ENCODE measurements at places on chromosomes 2 and 18.

DNA sequence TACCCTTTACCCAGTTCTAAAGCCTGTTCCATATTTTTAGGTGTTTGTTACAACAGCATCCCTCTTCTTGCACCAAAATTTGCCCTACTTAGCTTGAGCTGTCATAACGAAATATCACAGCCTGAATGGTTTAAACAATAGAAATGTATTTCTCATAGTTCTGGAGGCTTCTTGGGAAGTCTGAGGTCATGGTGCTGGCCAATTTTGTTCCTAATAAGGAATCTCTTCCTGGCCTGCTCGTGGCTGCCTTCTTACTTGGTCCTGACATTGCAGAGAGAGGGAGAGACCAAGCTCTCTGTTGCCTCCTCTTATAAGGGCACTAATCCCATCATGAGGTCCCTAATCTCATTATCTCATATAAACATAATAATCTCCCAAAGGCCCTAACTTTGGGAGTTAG, 267.8 kb downstream of the PID1 start:
- no peaks in the 10 kb centered on the region for H3K36me3 ChIP-seq
- no peak for DNase-seq
- H3K4me3 ChIP-seq = no peak overlapping the region

DNA sequence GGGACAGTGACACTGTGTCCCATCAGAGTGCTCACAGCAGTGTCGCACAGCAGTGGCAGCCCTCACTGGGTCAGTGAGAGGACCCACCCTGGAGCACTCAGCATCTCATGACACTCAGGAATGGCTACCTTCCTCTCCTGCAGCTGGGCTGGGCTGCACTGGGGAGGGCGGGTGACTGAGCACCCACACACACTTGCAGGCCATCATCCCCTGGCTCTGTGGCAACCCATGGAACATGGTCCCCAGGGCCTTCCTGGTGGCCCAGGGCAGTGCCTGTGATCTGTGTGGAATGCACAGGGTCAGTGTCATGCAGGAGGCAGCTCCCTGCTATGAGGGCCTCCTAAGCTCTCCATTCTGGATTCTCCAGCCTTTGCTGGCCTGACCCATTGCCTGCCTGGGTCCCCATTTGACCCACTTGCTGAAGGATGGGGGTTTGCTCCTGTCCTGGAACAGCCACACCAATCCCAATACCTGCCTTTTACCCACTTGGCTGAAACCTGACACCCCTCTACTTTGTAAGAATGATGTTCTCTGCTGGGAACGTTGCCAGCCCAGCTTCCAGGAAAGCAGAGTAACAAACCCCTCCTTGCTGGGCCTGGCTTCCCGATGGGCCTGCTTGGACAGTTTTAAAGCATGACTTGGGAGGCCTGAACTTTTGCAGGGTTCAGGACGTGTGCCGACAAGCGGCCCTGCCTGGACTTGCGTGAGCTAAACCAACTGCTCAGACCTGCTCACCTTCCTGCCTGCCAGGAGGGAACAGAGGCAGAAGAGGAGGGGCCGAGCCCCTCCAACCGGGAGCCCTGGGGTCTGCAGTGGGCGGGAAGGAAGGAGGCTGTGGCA, 13.7 kb downstream of the HS6ST1 start:
- peaks cover 44% of the 10 kb centered on the region for H3K4me1 ChIP-seq
- H3K36me3 ChIP-seq = no peaks in the 10 kb centered on the region
- H3K27ac ChIP-seq = peak overlapping the region; percentile 11
- no peaks in the 10 kb centered on the region for H3K27me3 ChIP-seq
- peak; percentile 53 for DNase-seq
- H3K4me3 ChIP-seq = no peak overlapping the region

GRCh38 chr2:10471046-10471571, 23.0 kb upstream of the ODC1 start:
- H3K27me3 ChIP-seq = no peaks in the 10 kb centered on the region
- H3K4me1 ChIP-seq = no peaks in the 10 kb centered on the region
- no peaks in the 10 kb centered on the region for H3K36me3 ChIP-seq

- H3K4me1 ChIP-seq = no peaks in the 10 kb centered on the region
- no peaks in the 10 kb centered on the region for H3K27me3 ChIP-seq
- no peak overlapping the region for H3K4me3 ChIP-seq
- H3K27ac ChIP-seq = no peak overlapping the region
Observed at GRCh38 chr2:147525819-147526489, 318.9 kb upstream of the ACVR2A start.

DNA sequence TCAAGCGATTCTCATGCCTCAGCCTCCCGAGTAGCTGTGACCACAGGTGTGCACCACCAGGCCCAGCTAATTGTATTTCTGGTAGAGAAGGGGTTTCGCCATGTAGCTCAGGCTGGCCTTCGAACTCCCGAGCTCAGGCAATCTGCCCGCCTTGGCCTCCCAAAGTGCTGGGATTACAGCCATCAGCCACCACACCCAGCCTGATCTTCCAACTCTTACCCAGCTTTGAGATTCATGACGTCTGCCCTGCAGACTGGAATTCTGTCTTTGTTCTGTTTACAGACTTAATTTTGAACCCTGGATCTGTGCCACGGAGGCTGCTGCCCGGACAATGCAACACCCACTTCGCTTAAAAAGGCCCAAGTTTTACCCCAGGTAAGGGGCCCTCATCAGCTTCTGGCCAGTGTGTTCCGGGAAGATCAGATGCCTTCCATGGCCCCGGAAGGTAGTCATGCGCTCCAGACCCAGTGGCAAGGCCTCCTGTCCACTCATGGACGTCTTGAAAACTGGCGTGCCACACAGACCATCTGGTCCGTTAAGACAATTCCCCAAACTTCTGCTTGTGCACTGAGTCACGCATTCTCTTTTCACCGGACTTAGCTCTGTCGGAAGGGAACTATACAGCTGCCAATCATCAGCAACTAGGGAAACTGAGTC, 5.5 kb downstream of the PXDN start:
- no peaks in the 10 kb centered on the region for H3K4me1 ChIP-seq
- H3K27me3 ChIP-seq = no peaks in the 10 kb centered on the region
- no peaks in the 10 kb centered on the region for H3K36me3 ChIP-seq
- no peak overlapping the region for H3K27ac ChIP-seq
- no peak overlapping the region for H3K4me3 ChIP-seq
- DNase-seq = no peak

DNA sequence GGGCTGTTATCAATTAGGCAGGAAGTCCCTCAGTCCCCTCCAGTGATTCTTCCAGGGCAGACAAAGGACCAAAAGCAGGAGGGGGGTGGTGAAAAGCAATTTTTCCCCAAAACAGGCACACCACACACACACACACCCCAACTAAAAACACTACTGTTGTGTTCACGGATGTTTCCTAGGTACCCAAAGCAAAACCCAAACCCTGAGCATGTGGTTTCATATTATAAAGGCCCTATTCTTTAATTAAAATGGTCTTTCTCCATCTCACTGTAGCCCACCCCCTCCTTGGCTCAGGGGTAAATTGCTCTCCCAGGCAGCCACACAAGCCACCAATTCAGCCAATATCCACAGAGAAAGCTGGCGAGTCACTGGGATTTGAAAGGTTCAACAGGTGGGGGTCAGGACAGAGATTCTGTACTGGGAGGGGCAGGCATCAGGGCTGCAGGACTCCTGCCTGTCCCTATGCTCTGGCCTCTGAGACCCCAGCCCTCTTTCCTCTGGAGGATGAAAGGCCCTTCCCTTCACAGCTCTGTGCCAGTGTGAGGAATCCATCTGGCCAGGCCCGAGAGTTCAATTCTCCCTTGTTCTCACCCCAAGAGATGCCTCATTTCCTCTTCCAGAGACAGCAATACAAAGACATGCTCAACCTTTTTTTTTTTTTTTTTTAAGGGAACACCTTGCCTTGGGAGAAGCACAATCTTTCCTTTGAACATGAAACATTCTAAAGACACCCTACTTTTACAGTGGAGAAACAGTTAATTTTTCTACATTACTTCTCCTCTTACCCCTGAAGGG, 43.6 kb downstream of the SPRED2 start:
- DNase-seq = no peak
- H3K4me1 ChIP-seq = peaks cover 8% of the 10 kb centered on the region
- H3K27me3 ChIP-seq = no peaks in the 10 kb centered on the region
- no peaks in the 10 kb centered on the region for H3K36me3 ChIP-seq
- H3K27ac ChIP-seq = no peak overlapping the region
- no peak overlapping the region for H3K4me3 ChIP-seq

GRCh38 chr2:180374502-180375281, 367.6 kb upstream of the CWC22 start:
- no peaks in the 10 kb centered on the region for H3K36me3 ChIP-seq
- H3K27ac ChIP-seq = no peak overlapping the region
- no peak for DNase-seq
- no peaks in the 10 kb centered on the region for H3K4me1 ChIP-seq
- no peak overlapping the region for H3K4me3 ChIP-seq
- H3K27me3 ChIP-seq = no peaks in the 10 kb centered on the region

DNA sequence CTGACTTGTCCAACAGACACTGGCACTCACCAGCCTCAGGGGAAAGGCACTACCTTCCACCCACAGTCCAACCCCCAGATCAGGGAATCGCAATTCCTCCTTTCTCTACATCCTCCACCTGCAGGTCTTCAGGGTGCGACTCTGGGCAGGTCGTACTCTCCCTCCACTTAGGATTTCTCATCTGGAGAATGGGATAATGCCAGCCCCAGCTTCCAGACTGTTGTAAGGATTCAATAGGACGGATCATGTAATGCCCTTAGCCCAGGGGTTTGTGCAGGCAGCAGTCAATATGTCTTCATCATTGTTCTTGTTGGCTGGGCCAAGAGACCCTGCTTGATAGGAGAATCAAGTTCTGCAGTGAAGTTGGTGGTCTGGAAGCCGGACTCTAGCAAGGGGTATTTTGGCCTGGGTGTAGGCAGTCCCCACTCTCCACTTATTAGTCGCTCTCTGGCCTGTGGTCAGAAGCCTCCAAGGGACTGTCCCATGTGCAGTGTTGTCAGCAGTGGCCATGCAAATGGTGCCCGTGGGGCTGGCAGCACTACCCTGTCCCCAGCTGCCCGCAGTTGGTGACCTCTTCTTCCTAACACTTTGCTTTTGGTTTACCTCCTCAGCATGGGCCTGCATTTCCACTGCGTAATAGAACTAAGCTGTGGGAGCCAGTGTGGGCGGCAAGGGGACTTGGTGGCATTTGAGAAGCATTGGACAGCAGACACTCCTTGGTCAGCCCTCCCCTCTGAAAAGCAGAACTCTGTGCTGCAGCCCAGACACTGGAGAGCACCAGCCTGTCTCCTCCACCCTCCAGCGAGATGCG, 172.4 kb upstream of the HS6ST1 start:
- H3K27me3 ChIP-seq = peaks cover 16% of the 10 kb centered on the region
- no peaks in the 10 kb centered on the region for H3K4me1 ChIP-seq
- no peak for DNase-seq
- no peak overlapping the region for H3K27ac ChIP-seq

- DNase-seq = no peak
- peaks cover 4% of the 10 kb centered on the region for H3K4me1 ChIP-seq
- no peaks in the 10 kb centered on the region for H3K27me3 ChIP-seq
- no peak overlapping the region for H3K27ac ChIP-seq
- H3K36me3 ChIP-seq = no peaks in the 10 kb centered on the region
Observed at GRCh38 chr2:46173636-46174250, 123.5 kb upstream of the EPAS1 start.

DNA sequence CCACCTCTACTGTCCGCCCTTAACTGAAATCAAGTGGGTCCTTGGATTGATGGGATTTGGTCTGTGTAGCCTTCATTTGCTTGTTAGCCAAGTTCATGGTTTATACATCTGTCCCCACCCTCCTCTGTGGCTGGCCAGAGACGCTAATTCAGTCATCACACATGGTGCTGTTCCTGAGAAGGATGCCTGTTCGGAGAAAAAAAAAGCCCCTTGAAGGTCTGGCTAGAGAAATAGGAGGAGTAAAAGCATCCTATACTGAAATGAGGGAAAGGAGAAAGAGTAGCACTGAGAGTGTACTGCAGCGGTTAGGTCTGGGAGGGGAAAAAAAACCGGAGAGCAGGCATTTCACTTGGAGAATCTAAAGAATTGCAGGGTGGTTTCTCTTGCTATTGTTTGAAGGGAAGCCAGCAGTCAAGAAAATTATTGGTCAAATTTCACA, 180.6 kb upstream of the EPAS1 start:
- no peak for DNase-seq
- H3K27me3 ChIP-seq = no peaks in the 10 kb centered on the region
- H3K36me3 ChIP-seq = no peaks in the 10 kb centered on the region
- H3K4me3 ChIP-seq = no peak overlapping the region
- H3K4me1 ChIP-seq = peaks cover 15% of the 10 kb centered on the region

DNA sequence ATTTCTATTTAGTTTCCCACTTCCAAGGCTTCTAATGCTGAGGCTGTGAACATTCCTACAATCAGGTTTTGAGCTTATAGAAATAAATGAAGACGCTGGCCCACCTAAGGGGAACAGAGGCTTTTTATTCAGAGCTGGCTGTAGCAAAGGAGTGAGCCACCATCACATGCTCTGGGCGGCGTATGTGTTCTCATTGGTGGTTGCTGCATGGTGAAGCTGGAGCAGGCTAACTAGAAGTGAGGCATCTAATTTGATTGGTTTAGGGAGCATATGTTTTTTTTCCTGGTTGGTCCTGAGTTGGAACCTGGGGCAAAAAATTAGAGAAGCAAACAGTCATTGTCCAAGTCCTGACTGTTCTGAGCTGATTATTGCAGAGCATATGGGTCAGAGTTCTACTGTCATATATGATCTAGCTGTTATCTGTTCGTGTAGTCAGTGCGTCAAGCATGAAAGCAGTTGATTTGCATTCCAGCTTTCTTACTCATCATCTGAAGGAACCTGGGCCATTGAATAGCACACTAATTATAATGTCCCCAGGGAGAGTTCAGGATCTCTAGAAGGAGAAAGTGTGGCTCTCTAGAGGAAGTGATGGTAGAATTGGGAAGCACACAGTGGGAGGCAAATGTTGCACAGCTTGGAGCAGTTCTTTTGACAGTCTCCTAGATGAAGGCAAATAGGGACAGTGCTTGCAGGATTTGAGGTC, 279.6 kb downstream of the PARD3B start:
- H3K27ac ChIP-seq = no peak overlapping the region
- no peaks in the 10 kb centered on the region for H3K4me1 ChIP-seq
- no peak overlapping the region for H3K4me3 ChIP-seq
- no peaks in the 10 kb centered on the region for H3K27me3 ChIP-seq

DNA sequence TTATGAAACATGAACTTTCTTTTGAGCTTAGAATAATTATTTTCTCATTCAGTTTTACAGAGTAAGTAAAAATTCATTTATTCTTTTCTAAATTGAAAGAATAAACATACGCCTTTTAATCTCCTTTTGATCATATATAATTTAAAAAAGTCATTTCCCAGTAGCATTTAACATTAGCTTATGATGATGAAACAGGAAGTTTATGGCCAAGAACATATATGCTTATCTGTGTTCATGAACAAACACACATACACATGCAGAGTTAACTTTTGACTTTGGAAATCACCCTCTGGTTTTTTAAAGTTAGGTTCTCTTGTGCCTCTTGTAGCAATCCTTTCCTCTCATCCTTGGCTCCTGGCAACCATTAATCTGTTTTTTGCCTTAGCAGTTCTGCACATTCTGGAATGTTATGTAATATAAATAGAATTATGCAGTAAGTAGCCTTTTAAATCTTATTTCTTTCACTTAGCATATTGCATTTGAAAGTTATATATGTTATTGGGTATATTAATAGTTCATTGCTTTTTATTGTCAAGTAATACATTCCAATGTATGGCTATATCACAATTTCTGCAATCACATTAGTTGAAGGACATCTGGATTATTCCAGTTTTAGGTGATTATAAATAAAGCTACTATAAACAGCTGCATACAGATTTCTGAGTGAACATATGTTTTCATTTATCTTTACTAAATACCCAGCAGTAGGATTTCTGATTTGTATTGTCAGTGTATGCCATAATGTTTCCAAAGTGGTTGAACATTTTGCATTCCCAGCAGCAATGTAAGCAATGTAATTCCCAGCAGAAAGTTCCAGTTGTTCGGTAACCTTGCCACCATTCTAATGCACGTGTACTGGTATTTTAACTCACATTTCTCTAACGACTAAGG, 210.3 kb downstream of the ZRANB3 start:
- H3K27me3 ChIP-seq = no peaks in the 10 kb centered on the region
- H3K27ac ChIP-seq = no peak overlapping the region
- H3K36me3 ChIP-seq = no peaks in the 10 kb centered on the region
- no peak overlapping the region for H3K4me3 ChIP-seq

Measured in left lung (tissue), 14 donors.